ENCODE measurements at places on chromosomes 1 and 21.

DNA sequence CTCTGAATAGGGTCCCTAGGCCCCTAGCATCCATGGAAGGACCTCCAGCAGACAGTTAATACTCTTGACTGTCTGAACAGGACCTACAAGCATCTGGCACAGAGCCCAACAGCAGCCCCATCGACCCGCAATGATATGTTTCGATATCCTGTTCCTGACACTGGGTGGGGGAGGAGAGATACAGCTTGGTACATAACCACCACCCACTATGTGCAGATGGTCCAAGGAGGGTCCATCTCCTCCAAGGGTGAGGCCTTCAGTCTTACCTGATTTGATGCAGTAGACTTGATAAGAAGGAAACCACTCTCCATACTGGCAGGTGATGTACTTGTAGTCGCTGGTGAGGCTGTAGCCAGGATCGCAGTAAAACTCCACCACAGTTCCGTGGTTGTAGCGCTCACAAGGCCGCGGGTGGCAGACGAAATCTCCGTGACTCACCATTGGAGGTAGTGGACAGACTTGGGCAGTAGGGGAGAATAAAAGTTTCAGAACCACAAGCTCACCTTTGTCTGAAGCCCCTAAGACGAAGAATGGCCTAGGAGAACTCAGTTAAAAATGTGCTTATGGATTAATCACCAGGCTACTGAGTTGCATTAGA is 86.0 kb upstream of the TLR5 start:
- no peak for DNase-seq

DNA sequence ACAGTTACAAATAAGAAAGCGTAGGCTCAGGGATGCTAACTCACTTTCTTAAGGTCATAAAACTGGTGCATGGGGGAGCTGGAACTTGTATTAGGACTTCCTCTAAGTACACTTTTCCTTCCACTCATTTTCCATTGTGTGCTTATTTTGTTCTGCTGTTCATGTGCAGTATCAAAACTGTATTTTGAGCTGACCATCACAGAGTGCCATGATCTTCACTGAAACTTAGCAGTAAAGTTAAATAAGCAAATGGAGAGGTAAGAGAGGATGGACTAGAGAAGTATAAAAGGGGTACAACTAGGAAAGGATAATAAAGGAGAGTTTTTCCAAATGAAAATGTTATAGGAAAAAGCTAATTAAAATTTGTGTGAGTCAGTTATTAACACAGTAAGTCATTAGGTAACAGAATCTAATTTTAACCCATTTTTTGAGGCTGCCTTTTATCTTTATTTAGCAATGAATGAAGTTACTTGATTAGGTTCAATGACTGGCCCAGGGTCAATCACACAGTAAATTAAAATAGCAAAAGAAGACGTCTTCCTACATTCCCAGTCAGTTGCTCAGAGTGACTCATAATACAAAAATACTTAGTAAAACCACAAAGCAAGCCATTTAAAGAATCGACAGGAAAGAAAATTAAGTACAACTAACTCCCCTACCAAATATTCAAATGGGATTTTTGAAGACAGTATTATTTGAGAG is 165.8 kb upstream of the C1orf105 start:
- DNase-seq: peak; percentile 94

GRCh38 chr1:41420860-41421259 is 59.6 kb downstream of the FOXO6 start:
- no peak for DNase-seq

GRCh38 chr1:169779970-169780369 is 14.7 kb downstream of the METTL18 start:
- DNase-seq: no peak

DNA sequence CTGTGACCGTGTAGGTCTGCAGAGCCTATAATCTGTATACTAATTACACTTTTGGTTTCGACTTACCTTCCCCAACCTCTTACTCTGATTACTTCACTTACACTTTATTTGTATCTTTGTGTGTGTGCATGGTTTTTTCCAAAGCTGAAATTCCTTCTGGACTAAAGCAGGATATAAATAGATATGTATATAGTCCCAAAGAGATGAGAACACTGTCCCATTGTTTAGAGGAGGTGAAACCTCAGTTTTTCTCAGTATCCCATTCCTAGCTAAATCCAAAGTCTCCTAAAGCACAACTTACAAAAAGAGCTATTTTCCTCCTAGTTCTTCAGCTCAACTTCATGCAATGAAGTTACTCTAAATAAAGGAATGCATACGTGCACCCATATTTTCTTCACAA is 442.2 kb downstream of the SMYD3 start:
- DNase-seq: no peak

DNA sequence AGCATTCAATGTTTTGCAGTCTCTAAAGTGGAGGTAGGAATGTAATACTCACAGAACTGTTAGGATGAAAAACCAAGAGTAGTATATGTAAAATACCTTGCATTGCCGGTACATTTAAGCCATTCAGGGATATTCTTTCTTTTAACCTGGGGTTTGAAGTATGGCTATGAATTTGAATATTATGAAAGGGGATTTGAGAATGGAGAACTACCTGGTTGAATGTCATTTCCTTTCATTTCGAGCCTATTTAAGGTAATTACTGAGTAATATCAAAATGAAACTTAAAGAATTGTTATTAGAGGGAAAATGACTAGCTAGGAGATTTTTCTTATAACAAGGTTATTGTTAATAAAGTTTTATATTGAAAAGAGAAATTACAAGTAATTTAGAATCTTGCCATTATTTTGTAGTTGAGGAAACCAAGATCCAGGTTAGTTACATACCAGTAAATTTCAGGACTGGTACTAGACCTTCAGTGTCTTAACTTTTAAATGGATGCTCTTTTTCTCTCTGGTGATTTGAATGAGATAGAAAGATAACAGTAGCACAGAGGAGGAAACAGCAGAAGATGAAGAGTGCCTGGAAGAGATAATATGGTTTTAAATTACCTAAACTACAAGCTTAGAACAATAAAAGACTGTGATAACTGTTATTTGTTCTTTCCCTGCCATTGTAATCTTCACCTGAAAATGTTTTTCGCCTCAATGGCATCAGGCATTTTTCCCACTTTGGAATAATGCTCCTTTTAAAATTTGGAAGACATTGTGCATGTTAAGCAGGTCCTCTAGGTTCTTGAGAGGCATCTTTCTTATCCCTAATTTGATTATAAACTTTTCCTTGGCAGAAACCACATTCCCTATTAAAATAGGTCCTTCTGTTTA is 103.2 kb downstream of the PKN2 start:
- no peak for DNase-seq

- DNase-seq: no peak
Observed at GRCh38 chr1:91015794-91016550, 5.9 kb downstream of the ZNF644 start.

DNA sequence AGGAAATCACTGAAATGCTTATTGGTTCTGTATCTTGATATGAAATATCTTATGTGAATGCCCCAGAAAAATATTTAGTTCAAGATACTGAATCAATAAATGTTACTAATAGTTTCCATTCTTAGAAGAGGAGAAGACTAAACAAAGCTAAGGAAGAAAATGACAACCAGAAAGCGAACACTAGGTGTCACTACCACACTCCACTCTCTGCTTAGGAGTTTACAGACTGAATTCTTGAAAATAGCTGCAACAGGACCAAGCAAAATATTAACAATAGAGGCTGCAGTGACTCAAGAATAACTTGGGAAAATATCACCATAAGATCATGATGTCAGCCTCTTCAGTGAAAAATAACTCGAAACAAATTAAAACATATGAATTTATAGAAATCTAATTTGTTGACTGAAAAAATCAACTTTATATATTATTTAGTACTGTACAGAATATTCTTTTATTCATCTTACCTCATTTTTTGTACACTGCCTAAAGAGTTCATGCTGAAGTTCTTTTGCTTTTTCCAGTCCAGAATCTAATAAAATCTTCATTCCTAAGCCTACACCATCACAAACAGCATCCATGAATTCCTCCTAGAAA is 61.6 kb downstream of the KIF14 start:
- DNase-seq: peak; percentile 47

- DNase-seq: no peak
Observed at GRCh38 chr1:201051399-201051798, 27.9 kb upstream of the KIF21B start.
